ENCODE measurements at places on chromosomes 7 and 10. TPM values are rescaled to one million over a fixed set of nuclear protein-coding genes. Genes with fewer than 3 reads are reported as not detected.

The FIS1 gene
- total RNA-seq = 106 TPM

The PWWP2B gene
- total RNA-seq = 17.1 TPM

The TBX20 gene
- total RNA-seq = 0.34 TPM

The FOXP2 gene
- total RNA-seq = not detected

The INMT gene
- total RNA-seq = 0.30 TPM

The NUDT13 gene
- total RNA-seq = 2.8 TPM

The FAM131B gene
- 2.3 TPM for total RNA-seq

The BTBD16 gene
- not detected for total RNA-seq

The DLX5 gene
- total RNA-seq = not detected

The DPYSL4 gene
- 8.5 TPM for total RNA-seq

The HTR7 gene
- 0.14 TPM for total RNA-seq

The TRPV5 gene
- not detected for total RNA-seq
